Fibroblast of mammary gland (primary cell): ENCODE measurements at places on chromosomes 4 and X.

DNA sequence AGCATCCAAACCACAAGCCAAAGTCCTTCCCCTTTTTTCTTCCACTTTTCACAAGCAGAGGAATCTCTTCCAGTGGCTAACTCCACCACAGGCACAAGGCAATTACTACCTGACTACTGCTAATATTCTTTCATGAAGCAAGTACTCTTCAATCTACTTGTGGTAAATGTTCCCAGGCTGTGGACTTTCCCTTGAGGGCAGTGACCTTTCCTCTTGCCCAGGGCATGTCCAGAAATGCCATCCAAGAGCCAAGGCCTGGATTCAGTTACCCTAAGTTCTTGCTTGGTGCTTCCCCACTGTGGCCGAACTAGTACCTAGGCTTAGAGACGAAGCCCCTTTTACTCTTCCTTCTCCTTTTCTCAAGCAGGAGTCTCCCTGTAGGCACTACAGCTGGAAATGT lies 400.7 kb downstream of the DCAF12L2 start:
- DNase-seq: no peak

- DNase-seq: peak; percentile 92
Observed at GRCh38 chr4:23728393-23728792, 161.5 kb downstream of the PPARGC1A start.

DNA sequence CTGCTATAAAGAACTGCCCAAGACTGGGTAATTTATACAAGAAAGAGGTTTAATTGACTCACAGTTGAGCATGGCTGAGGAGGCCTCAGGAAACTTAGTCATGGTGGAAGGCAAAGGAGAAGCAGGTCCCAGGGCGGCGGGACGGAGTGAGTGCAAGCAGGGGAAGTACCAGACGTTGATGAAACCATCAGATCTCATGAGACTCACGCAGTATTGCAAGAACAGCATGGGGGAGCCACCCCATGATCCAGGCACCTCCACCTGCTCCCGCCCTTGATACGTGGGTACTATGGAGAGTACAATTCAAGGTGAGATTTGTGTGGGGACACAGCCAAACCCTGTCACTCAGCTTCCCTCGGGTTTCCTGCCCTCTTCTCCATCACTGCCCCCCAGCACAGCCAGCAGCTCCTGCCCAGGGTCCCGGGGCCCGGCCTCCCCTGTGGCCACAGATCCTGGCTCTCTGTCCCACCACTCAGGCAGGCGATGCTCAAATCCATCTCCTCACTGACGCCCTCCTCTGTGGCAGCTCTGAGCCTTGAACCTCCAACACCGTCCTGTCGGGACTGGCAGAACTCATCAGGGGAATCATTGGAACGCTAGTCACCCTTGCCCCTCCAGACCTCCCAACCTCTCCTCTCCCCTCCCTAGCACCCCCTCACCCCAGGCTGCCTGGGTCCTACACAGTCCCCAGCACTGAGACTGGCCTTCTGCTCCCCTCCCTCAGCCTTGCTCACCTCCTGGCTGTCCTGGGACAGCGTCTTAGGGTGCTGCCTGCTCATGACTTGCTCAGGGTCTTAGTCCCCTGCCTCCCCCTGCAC lies 37.6 kb downstream of the FGFRL1 start:
- no peak for DNase-seq

DNA sequence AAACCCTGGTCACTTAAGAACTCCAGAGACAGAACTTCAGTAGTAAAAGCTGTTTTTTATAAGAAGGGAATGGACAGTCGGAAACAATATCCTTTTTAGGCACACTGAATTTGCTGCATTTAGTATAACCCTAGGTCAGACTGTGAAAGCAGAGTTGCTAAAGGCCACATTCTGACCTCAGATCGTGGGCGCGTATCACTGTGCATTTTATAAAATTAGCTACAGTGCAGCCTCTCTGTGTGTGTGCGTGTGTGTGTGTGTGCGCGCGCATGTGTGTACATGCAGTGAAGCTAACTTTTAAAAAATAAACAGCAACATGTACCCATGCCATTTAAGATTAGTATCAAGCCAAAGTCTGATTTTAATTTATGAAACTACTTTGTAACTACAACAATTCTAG lies 8.0 kb downstream of the ZNF827 start:
- DNase-seq: peak; percentile 30

- DNase-seq: no peak
Observed at GRCh38 chrX:103789004-103789403, 12.4 kb downstream of the PLP1 start.

- no peak for DNase-seq
Observed at GRCh38 chr4:825971-826330, at the start of gene CPLX1. Gene CPLX1, minus strand, starts transcription at chr4:826129. Its CDS starts 1,607 bp downstream, at chr4:824522.

DNA sequence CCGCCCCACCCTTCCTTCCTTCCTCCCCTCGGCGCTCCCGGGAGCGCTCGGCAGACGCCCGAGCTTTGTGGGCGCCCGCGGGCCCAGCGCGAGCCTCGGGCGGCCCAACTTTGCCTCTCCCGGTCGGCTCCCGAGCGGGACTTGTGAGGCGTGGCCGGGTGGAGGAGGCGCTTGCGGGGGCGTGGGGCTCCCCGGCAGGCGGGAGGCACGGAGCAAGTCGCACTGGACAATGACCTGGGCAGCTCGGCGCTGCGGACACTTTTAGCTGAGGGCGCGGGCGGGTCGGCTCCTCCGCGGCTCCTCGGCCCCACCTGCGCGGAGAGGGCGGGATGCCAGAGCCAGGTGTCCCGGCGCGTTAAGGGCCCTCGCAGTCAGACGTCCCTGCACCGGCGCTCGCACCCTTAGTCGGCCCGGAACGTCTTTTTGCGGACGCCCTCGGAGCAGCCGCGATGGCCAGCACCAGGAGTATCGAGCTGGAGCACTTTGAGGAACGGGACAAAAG lies 385 bp downstream of the DCLK2 start:
- DNase-seq: peak; percentile 48

DNA sequence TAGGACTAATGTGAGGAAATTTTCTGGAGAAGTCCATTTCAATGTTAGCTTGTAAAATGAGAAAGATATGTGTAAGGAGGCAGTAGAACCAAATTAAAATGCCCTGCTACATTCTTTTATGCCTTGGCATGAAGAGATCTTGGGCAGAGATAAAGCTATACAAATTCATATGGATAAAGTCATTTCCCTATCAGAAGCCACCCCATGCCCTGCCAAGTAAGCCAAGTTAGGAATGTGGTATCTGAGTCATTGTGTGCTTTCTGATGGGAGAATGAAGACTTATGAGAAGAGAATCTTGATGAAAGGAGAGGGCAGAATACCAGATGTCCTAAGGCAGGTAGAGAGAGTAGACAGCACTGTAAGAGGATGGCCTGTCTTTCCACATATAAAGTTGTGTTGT lies 83.7 kb downstream of the TEX13A start:
- no peak for DNase-seq

DNA sequence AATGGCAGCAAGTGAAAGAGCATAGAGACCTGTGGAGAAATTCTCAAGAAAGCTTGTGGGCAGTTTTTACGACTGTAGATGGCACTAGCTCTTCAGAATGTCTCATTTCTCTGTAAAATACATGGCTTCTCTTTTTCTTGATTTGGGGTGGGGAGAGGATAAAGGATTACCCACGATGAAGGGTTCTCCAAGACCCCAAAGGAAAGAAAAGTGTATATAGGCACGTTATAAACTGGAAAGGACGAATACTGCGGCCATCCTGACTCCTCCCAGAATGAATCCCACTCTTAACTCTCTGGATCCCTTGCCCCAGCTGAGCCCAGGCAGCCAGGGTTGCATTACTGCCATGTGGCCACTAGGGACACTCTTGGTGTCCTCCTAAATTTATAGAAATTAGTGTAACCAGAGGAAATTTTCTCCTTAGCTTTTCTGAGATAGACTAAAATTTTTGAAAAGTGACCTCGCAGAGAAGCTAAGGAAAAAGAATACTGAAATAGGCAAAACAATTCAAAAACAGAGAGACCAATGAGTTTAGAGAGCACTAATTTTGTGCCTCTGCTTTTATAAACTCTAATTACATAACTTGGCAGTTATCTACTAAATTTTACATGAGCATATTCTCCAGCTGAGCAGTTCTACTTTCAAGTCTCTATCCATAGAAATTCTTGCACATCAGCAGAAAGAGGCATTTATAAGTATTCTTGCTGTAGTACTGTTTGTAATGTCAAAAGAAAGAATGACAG lies 37.8 kb upstream of the PCDH19 start:
- peak; percentile 29 for DNase-seq

- no peak for DNase-seq
Observed at GRCh38 chr4:114654592-114654991, 56.0 kb downstream of the UGT8 start.

DNA sequence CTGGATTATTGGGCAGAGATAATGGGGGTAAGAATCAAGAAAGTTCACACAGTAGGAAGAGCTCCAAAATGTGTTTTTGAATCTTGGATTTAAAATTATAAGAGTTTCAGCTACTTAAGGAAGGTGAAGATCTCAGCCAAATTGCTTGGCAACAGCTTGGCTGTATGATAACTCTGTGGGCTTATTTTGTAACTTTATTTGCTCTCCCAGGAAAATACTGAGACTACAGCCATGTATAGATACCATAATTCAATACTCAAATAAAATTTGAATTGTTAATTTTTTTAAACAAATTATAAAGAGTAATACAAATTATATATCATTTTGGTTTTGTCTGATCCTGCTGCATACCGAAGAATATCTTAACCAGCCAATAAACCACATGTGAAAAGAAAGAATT lies 129.5 kb upstream of the INPP4B start:
- no peak for DNase-seq

DNA sequence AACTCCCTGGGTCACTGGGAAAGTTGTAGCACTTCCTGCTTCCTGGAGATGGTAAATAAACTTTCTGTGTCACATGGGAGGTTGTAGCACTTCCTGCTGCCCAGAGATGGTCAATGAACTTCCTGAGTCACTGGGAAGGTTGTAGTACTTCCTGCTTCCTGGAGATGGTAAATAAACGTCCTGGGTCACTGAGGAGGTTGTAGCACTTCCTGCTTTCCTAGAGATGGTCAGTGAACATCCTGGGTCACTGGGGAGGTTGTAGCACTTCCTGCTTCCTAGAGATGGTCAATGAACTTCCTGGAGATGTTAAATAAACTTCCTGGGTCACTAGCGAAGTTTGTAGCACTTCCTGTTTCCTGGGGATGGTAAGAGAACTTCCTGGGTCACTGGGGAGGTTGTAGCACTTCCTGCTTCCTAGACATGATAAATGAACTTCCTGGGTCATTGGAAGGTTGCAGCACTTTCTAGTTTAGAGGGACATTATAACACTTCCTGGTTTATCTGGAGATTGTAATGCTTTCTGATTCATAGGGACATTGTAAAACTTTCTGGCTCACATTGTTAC lies 62.3 kb upstream of the CD99 start:
- DNase-seq: no peak

DNA sequence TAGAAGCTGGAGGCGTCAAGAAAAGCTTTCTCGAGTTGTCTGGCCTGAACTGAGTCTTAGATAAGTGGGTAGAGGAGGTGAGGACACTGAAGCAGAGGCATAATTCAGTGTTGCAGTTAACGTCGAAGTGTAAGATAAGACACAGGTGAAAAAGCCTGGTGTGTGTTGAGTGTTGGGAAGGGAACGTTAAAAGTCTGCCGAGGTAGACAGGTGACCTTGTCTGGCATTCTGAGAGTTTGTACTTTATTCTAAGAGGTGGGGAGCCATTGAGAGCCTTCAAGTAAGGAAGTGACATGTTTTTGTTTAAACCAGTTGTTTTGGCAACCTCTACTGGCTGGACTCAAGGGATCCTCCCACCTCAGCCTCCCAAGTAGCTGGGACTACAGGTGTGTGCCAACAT lies 219.1 kb downstream of the SHROOM3 start:
- no peak for DNase-seq

DNA sequence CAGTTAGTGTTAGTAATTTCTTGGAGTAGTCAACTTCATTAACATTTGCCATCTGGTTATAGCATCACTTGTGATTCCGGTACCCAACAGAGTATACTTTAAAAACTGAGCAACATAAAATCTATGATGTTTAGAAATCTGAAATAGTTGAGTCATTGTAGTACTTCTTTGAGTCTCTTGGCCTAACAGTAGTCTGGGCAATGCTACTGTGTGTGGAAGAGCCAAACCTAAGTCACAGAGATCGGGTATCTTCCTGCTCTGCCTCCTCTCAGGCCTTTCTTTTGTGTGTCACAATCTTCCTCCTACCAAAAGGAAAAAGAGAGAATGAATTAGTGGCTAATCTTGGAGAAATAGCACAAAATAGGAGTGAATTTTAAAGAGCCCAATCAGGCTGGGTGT lies 25.5 kb downstream of the DCUN1D4 start:
- no peak for DNase-seq

- peak; percentile 83 for DNase-seq
Observed at GRCh38 chrX:56802921-56803849, 74.1 kb downstream of the NBDY start.

GRCh38 chr4:25667931-25668557 lies 12.4 kb downstream of the SLC34A2 start:
- DNase-seq: no peak

DNA sequence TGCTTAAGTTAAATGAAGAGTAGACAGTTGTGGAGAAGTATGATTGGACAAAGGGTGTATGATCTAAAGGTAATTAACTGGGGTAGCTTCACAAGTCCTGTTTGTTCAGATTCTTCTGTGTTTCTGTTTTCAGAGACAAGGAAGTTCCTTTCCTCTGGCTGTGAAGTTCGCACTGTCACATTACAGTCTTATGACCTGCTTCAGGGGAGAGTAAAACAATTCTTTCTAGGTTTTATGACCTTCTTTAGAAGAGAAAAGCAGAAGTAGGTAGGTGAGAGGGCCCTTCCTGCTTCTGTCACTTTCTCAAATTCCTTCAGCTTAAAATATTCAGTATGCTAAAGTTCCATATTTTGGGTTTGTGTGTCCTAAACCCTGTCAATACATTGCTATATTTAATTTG lies 211.9 kb downstream of the SOX3 start:
- no peak for DNase-seq

DNA sequence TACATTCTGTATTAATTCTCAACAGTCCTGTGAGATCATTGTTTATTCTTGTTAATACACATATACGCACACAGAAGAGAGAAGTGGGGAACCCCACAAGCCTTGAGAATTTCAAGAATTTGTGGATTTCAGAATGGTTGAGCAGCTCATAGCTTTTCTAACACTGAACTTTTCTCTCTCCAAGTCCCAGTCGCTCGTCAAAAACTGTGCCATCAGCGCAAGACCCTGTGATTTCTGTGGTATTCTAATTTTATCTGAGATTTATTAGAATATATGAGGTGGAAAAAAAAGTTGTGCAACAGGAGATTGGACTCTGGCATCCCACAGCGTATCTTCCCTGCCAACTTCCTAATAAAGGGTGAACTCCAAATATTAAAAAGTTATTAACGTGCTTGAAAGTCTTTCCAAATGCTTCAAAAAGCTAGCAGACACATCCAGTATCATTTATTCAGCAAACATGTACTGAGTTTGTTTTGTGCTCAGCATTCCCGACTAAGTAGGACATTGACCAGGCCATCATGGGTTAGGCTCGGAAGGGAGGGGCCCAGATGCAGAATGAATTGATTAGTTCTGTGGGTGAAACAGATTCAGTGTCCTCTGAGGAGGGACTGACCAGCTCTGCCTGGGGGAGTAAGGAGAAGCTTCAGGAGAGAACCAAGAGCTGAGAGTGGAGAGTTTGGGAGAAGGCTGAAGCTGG lies 165.6 kb downstream of the CBR4 start:
- no peak for DNase-seq
